T-cell (primary cell): ENCODE measurements at places on chromosomes 12 and 14.

DNA sequence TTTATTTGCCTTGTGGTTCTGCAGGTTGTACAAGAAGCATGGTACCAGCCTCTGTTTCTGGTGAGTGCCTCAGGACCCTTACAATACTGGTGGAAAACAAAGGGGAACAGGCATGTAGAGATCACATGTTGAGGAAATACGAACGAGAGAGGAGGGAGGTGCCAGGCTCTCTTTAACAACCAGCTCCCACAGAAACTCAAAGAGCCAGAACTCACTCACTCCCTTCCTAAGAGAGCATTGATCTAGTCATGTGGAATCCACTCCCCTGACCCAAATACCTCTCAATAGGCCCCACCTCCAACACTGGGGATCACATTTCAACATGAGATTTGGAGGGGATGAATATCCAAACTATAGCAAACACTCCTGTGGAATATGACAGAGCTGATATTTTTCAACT, 938.0 kb downstream of the GALC start:
- no peak for DNase-seq

- no peak for DNase-seq
Measured at GRCh38 chr14:101408077-101408831, 153.0 kb upstream of the DIO3 start.

DNA sequence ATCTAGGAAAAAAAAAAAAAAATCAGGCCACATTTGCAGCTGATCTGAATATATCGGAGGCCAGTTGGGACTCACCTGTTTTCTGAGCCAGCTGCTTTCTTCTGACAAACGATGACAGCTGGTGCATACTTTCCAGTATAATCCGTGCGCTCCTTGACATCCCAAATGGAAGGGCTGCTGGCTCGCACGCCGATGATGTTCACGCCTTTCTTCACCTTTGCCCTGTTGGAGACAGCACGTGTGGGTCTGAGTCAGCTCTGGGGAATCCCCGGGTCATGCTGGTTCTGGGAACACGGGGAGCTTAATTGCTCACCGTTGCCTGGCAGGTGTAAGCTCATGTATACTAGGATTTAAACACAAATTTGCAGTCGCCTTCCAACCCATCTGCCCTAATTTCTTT, 372.8 kb downstream of the TMEM132D start:
- DNase-seq: no peak

DNA sequence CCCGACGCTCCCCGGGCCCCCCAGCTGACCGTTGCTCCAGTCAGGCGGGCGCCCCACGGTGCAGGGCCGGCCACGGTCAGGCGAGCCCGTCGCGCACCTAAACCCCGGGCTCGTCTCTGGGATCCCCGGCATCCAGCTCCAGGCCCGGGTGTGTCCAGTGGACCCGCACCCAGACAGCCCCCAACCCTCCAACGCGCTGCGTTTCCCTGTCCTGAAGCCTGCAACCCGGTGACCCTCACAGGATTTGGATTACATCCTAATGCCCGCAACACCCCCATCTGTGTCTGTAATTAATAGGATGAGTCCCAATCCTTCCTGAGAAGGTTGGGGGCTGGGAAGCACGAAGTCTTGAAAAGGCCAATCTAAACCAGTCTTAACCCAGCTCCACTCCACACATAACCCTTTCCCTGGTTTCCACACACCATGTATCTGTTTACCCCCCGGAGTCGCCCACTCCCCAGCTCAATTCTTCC, 10.4 kb downstream of the CPNE6 start:
- DNase-seq: no peak
